Stimulated activated CD4-positive, alpha-beta T cell treated with anti-CD3 and anti-CD28 coated beads, Interleukin-1b, Interleukin-23, amount 100 ng/mL, for 1 hour (primary cell): ENCODE measurements at places on chromosomes 2 and 18.

GRCh38 chr2:112665113-112665780 is 19.5 kb downstream of the SLC20A1 start:
- no peak for DNase-seq

DNA sequence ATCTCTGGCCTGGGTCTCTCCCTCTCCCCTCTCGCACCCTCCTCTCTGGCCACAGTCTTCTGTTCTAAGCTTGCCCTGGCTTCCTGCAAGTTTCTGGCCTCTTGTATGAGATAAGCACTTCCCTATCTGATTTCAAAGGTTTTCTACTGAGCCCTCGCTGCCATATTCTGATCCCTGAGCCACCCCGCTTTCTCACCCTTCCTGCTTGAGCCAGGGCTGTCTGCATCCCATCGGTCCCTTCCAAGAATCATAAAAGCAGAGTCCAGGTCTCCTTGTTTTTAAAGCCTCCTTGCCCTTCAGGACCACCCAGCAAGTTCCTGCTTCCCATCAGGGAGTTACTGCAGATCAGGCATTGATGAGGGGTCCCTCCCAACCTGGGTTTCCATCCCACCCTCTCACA is 110.2 kb downstream of the PRKCE start:
- no peak for DNase-seq

DNA sequence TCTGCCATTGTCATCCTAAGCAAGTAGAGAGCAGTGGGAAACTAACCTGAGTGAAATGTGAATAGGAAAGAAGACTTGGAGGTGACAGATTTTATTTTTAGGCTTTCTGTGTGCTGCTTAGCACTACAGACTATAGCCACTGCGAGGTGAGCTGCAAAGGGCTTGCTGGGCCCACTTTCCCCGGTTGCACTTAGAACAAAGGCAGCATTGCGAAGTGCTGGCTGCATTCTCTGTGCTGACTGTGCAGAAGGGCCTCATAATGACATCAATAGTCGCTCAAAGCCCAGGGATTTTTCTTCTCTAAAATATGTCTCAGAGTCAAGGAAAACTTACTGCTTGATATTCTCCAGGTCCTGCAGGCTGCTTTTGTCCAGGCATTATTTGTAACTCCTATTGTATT is 592.1 kb downstream of the TDRD15 start:
- DNase-seq: no peak

- DNase-seq: no peak
These were observed 54.7 kb downstream of the SERPINB7 start for GRCh38 chr18:63829886-63830285.

- no peak for DNase-seq
These were observed 1.1 kb downstream of the ITGAV start for GRCh38 chr2:186590759-186591505.
